ENCODE measurements at places on chromosomes 2 and 18. TPM values are rescaled to one million over a fixed set of nuclear protein-coding genes. Genes with fewer than 3 reads are reported as not detected.

DNA sequence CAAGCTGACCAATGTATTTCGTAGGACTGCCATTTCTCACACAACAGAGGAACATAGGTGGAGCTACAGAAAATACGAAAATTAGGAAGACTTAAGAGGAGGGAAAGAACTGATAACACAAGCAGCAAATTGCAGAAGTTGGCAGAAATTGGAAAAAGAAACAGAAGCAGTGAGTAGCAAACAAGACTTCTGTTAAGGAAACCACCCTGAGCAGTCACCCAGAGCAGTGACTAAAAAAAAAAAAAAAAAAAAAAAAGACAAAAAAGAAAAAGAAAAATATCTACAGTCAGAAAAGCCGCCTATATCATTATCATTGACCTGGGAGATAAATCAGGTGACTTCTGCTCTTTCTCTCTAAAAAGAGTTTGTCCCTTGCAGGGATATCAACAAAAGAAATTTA lies 21.4 kb downstream of the STK17B start:
- no peak for DNase-seq
- H3K27ac ChIP-seq: no peak overlapping the region
- H3K27me3 ChIP-seq: no peaks in the 10 kb centered on the region
- H3K4me1 ChIP-seq: no peaks in the 10 kb centered on the region

GRCh38 chr2:171347591-171348032 lies 86.2 kb downstream of the METTL8 start:
- H3K27ac ChIP-seq: peak overlapping the region; percentile 63
- no peak overlapping the region for H3K4me3 ChIP-seq
- H3K36me3 ChIP-seq: no peaks in the 10 kb centered on the region
- no peaks in the 10 kb centered on the region for H3K27me3 ChIP-seq

DNA sequence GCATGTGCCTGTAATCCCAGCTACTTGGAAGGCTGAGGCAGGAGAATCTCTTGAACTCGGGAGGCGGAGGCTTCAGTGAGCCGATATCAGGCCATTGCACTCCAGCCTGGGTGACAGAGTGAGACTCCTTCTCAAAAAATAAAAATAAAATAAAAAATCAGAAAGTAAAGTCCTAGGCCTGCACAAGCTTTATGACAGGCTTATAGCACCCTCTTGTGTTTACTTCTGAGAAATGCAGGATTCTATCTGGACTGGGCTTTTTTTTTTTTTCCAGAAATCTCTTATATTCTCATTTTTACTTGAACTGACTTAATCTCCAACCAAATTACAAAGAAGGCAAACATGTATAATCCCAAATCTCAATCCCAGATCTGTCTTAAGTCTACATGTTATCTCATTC lies 26.1 kb upstream of the REG3G start:
- H3K27me3 ChIP-seq: no peaks in the 10 kb centered on the region
- H3K27ac ChIP-seq: no peak overlapping the region
- no peaks in the 10 kb centered on the region for H3K36me3 ChIP-seq
- no peak for DNase-seq
- no peak overlapping the region for H3K4me3 ChIP-seq

DNA sequence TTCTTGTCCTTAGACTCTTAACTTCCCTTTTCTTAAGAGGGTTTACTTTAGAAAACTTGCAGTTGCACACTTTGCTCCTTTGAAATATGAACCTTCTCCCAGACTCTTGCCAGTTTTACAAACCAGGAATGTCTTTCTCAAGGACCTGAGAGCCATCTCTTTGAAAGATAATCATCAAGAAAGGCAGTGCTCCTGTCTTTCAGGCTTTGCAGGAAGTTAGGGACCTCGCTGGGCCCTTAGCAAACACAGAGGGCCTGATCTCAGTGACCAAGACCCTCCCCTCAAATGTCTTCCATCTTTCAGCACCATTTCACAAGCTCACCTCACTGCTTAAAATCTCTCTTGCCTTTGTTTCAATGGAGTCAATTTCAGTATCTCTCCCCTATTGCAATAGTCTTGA lies 32.0 kb upstream of the NYAP2 start:
- H3K36me3 ChIP-seq: no peaks in the 10 kb centered on the region
- no peaks in the 10 kb centered on the region for H3K27me3 ChIP-seq
- no peak overlapping the region for H3K27ac ChIP-seq
- H3K4me1 ChIP-seq: no peaks in the 10 kb centered on the region
- no peak overlapping the region for H3K4me3 ChIP-seq

DNA sequence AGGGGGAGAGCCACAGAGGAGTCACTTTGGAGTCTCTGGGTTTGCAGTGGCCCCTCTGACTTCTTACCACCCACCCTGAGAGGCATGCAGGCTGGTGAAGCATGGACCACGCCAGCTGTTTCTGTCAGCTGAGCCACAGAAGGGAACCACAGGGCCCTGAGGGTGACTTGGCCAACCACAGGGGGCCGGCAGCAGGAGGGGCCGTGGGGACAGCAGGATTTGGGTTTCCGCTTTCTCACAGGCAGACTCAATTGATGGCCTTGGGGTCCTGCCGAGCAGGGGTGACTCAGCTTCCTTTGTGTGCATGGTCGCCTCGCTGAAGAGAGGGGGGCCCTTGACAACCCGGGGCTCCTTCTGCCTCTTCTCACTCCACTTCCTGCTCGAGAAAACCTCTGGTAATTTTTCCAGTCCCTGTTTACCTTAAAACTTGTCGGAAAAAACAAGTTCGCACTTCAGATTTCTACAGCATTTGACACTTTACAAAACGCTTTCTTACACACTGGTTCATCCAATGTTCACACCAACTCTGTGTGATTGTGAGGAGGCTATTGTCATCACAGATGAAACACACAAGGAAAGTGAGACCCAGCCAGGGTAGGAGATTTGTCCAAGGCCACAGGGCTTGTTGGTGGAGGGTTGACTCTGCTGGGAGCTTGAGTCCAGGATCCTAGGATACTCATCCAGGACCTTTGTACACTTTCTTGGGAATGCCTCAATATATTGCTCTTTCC lies 311.2 kb downstream of the LPIN1 start:
- DNase-seq: no peak
- no peaks in the 10 kb centered on the region for H3K36me3 ChIP-seq
- no peak overlapping the region for H3K4me3 ChIP-seq
- no peaks in the 10 kb centered on the region for H3K4me1 ChIP-seq

CD8A gene
- 1.0 TPM for total RNA-seq

LRRC30 gene
- not detected for total RNA-seq

COL4A3 gene
- total RNA-seq: 3.6 TPM

CRYBA2 gene
- total RNA-seq: not detected

ZNF804A gene
- 0.33 TPM for total RNA-seq

Data from esophagus muscularis mucosa (tissue), 4 donors.